ENCODE measurements at places on chromosomes 2 and 18.
A peak's percentile ranks its signal among the peaks of the same experiment; 100 is the strongest.

DNA sequence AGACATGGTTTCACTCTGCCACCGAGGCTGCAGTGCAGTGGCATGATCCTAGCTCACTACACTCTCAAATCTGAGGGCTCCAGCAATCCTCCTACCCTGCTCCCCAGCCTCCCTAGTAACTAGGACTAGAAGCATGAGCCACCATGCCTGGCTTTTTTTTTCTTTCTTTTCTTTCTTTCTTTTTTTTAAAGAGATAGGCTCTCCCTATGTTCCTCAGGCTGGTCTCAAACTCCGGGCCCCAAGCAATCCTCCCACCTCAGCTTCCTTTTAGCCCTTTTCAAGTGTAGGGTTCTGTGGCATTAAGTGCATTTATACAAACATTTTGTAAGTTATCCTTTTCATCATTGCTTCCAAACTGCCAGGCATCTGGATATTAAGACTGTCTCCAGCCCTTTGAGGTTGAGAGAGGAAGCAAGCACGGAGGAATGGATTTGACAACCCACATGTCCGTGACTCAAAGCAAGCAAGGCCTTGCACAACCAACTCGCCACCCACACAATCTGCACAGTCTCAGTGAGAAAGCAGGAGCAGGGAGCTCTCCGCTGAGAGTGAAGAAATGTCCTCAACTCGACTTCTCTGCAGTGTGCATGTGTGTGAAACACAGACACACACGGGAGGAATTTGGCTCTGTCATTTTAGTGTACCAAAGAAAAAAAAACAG, 65.6 kb downstream of the ATP8B1 start:
- DNase-seq, result peak; percentile 26

- peak; percentile 66 for DNase-seq
Observed at GRCh38 chr2:234998404-234999211, 46.8 kb downstream of the SH3BP4 start.

GRCh38 chr2:101342625-101343008, 34.1 kb upstream of the RNF149 start:
- no peak for DNase-seq

DNA sequence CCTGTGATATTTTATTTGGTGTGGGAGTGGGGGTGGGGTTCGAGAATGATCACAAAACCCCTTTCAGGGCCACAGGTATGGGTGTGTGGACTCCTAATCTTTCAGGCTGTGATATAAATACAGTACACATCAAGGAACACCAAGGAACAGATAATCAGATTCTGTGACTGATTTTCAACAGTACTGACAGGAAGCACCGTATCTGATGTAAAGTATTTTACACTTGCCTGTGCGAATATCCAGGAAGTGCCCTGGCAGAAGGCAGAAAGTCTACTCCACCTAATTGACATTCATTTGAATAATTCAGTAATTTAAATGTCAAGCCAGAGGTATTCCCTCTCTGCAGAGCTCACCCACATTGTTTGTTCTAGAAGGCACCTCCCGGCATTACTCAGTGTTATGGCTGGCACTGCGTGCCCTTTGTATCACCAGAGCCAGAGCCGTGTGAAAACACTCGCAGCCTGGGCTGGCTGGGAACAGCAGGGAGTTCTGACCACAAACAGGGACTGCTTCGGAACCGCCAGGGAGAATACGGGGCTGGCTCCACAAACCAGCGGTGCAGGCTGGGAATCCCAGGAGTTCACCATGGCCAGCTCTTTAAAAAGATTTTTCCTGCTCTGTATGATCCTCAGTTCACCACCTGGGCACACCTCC, 91.8 kb downstream of the ACVR1 start:
- no peak for DNase-seq

DNA sequence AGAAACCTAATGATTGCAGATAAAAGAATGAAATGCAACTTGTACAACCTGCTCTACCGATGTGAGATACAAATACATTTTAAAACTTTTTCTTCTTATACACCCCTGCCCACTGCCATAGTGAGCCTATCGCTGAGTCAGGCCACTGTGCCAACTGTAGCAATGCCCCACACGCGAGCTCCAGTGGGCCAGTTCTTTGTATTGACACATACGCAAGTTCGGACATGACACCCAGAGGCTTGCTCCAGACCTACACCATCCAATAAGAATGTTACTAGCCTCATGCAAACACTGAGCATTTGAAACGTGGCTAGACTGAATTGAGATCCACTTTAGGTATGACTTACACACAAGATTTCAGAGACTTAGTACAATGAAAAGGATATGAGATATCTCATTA, 340.1 kb downstream of the ARHGAP15 start:
- no peak for DNase-seq

DNA sequence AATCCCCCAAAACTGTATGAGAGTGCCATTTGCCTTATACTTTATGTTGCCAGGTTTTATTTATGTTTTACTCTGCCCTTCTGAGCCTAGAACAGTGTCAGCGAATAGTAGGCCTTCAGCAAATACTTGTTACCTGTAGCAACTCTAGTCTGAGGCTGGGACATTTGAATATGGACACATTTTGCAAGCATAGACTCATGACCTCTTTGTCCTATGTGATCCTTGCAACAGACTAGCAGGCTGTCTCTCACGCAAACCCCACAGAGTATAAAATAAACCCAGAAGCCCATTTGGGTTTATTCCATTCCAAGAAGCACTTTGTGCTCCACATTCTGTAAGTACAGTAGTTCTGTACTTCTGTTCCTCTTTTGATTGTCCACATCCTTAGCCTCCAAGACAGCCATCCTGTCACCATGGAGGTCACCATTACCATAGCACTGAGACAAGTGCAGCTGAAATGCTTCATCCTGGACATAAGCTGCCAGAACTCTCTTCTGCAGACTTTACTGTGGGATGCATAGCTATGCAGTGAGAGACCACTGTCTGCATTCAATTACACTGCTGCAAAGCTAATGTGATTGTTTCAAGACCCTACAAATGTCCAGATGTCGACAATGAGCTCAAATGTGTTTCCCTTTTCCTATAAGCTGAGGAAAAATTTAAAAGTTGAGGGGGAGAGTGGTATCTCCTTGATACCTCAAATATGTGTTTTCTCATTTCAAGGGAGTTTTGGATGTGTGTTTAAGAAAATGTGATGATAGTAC, 425.7 kb downstream of the PID1 start:
- DNase-seq, result no peak

- DNase-seq, result no peak
Observed at GRCh38 chr18:10231220-10231619, 223.2 kb upstream of the APCDD1 start.

GRCh38 chr2:88188748-88189147, 18.6 kb downstream of the THNSL2 start:
- DNase-seq, result no peak

GRCh38 chr2:85754313-85755095, 713 bp downstream of the ATOH8 start:
- DNase-seq, result peak; percentile 70

DNA sequence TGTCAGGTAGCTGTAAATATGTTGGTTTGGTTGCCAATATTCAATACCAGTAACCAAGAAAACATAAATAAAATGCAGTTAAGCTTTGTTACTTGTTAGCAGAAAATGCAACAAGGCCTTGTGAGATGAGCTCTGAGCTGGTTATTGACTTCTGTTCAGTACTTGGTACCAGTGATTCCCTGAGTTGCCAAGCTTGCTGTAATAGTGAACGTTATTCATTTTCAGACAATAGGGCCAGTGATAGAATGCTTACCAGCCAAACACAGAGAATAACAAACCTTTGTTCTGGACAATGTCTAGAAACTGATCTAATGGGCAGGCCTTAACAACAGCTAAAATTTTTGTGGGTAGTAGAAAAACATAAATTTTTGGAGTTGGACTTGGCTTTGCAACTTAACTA, 29.5 kb downstream of the RASGRP3 start:
- no peak for DNase-seq

GRCh38 chr2:149383340-149383739, 53.0 kb downstream of the LYPD6 start:
- DNase-seq, result no peak

GRCh38 chr2:51028829-51029228, 3.1 kb downstream of the NRXN1 start:
- peak; percentile 16 for DNase-seq

- DNase-seq, result peak; percentile 75
Observed at GRCh38 chr2:23589220-23589647, 204.3 kb downstream of the KLHL29 start.

DNA sequence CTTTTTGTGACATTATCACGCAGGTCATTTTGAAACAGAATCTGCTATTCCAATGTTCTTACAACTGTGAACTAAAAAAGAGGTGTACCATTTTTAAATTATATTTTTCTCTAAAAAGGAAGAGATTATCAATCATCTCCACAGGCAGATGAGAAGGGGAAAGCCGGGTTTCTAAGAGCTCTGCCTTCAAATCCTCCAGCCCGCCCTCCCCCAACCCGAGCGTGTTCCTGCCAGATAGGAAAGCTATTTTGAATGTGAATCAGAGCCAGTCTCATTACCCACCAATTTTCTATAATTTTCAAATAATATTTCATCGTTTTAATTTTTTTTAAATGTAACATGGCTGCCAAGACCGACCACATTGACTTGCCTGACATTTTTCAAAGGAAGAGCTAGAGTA, 65.9 kb downstream of the KCNF1 start:
- no peak for DNase-seq

GRCh38 chr2:165582409-165582808, 112.9 kb downstream of the CSRNP3 start:
- DNase-seq, result no peak

DNA sequence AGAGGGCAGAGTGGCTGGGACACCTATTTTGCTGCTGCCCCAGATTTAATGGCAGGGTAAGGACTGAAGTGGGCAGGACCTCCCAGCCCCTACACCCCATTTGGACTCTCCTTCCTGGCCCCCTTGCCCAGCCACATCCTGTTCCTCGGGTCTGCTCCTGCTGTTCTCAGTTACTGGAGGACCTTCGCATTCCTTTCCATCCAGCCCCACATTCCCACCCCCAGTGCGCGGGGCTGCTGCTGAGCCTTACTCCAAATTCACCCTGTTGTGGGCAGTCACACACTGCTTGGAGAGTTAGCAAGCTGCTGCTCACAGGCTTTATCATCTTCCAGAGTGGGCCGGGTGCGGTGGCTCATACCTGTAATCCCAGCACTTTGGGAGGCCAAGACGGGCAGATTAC, 75.2 kb upstream of the SLC14A2 start:
- DNase-seq, result no peak

- no peak for DNase-seq
Observed at GRCh38 chr2:169672406-169672805, 21.8 kb downstream of the CFAP210 start.

DNA sequence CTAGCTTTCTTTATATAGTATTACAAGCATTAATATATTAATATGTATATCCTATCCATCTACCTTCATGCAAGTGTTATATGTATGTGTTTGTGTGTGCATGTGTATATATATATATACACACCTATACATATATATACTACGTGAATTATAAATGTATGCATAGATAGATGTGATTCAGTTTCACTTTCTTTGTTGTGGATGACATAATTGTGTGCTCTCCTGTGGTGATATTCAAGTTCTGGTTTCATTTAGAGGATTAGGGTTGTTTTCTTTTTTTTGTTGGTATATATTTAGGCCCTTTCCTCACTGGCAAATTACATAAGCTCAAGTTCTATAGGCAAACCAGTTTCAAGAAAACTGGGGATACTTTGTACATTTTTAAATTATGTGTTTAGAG, 225.7 kb upstream of the FANCL start:
- DNase-seq, result no peak

GRCh38 chr2:119473621-119474370, 42.1 kb downstream of the TMEM37 start:
- no peak for DNase-seq

GRCh38 chr18:43751203-43751602, 473.9 kb upstream of the SYT4 start:
- no peak for DNase-seq

- no peak for DNase-seq
Observed at GRCh38 chr2:200379481-200380090, 73.1 kb downstream of the SPATS2L start.

GRCh38 chr2:3986530-3987258, 283.3 kb downstream of the DCDC2C start:
- DNase-seq, result no peak

DNA sequence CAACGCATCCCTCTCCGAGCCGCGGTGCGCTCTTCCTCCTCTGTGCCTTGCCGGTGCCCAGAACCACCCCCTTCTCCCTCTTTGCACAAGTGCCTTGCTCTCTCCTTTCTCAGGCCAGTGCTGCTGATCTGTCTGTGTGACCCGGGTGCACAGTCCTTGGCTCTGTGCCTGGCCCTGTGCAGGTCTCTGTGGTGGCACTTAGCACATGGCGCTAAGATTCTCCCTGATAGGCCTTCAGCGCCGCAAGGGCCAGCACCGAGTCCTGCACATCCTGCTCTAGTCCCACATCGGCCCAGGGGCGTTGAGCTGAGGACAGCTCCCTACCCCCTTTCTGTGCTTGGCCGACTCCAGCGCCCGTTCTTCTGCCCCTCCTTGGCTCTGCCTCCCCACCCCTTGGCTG, 136.1 kb downstream of the NEDD4L start:
- no peak for DNase-seq

DNA sequence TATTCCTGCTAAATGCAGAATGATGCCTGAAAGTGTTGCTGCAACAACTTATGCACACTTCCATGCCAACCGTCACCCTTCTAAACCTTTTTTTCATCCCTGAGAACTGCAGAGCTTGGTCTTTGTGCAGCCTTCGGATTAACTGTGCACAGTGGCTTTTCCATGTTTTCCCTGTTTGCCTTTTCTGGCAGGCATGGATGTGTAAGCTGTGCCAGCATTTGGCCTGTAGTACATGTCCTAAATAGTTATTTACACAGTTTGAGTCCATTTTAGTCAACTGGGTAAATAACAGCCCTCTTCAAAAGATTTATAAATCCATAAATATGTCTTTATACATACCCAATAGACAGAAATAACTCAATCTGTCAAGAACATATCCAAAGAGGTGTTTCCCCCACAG, 31.5 kb downstream of the MEIS1 start:
- no peak for DNase-seq

DNA sequence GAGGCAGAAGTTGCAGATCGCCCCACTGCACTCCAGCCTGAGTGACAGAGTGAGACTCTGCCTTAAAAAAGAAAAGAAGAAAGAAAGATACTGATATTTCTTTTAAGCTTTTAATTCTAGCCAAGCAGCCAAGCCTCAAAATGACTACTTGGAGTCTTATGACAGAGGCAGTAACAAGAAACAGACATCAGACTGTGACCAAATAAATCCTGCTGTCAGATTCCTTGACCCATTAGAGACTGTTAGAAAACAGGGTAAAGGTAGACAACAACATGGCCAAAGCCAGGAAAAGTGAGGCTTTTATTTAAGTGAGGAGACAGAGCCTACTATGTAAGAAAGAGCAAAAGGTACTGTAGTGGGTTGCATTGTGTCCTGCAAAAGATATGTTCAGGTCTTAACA, 83.4 kb upstream of the NARS1 start:
- no peak for DNase-seq

GRCh38 chr2:157185476-157186227, 71.9 kb upstream of the GALNT5 start:
- DNase-seq, result no peak

- no peak for DNase-seq
Observed at GRCh38 chr2:178865146-178865936, 58.1 kb upstream of the TTN start.

- DNase-seq, result no peak
Observed at GRCh38 chr2:240991378-240992263, 6.8 kb upstream of the SNED1 start.

All from HuH-7.5 (cell line).